Non-pigmented ciliary epithelial cell (primary cell): ENCODE measurements at places on chromosomes 6 and 20.

DNA sequence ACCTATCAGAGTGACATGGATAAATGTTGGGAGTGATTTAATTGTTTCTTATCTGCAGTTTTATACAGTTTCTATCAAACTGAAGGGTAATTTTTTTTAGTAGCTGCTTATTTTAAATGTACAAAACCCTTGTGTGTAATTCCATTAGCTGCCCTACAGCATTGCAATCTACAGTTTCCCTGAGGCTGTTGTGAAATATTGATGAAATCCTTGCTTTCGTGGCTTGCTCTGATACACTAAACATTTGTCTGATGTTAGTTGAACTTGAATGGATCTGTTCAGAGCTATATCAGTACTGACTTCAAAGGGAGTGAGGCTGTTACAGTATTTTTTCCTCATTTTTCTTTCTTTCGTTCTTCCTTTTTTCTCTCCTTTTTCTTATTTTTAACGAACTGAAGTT is 255.4 kb downstream of the TSHZ2 start:
- DNase-seq, result no peak

DNA sequence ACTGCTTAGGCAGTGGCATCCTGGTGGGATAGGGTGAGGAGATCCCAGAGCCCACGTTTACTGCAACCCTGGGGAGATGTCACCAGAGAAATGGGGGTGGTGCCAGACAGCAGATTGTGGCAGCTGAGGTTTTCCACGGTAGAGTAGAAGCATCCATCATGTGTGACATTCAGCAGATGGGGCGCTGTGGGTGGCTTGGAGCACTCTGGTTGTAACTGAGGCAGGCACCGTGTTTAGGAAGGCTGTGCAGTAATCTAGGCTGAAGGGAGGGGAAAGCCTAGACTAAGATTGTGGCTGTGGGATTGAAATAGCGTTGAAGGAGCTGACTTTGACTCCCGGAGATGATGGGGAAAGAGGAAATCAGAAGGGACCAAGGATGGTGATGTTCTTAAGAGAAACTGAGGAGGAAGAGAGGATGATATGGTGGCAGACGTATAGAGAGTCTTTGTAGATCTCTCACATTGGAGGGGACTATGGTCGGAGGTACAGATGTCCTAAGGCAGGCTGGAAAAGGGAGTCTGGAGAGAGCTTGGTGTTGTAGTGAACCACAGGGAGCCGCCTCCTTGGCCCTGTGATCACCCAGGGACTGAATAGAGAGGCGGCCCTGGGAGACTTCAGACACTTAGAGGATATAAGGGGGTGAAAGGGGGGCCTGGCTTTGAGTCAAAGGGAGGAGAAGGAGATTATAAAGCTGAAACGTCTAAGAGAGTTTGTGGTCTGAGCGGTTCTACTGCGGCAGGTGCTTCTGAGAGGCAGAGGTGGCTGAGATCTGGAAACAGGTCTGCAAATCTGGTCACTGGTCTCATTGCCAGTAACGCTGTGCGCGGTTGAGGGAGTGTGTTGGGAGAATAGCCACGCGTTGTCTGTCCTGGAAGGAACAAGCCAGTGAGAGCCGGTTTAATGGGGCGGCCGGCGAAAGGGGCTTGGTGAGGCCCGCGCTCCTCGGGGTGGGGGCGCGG is 792 bp upstream of the MICA start:
- no peak for DNase-seq

DNA sequence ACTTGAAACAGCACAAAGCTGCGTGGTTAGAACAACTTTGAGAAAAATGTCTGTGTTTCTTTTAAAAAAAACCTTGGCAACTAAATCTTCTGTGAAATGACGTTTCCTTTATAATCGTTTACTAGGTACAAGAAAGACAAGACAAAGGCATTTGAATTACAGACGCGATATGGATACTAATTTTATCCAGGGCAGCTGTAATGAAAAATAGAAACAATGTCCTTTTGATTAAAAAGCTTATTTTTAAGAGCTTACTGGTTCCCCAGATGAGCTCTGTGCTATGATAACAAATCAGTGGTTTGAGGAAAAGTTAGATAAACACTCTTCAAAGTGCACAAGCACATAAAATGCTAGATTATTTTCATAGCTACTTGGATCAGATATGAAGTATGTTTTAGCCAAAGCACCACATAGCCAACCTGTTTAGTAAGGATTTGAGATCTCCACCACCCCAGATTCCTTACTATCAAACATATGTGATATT is 1.6 kb upstream of the SYNCRIP start:
- DNase-seq, result no peak

- no peak for DNase-seq
These were observed 219.8 kb downstream of the ERMARD start for GRCh38 chr6:169971081-169971861.

GRCh38 chr20:61505508-61505907 is 253.4 kb downstream of the CDH4 start:
- no peak for DNase-seq

DNA sequence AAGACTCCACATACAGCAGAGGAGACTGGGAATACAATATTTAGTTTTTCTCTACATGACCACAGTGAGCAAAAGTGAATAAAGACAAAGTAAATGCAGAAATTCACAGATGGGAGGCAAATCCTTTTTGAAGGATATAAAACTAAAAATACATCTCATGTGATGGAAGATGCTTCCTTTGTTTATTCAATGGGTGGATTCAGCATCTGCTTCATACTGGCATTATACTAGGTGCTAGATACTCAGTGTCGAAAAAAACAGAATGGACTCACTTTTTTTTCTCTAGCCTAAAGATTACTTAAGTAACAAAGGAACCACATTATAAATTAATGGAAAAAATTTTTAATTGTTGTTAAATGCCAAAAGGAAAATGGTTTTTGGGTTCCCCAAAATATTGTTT is 216.2 kb downstream of the TRDN start:
- no peak for DNase-seq

GRCh38 chr20:52056203-52057062 is 135.1 kb downstream of the ZFP64 start:
- DNase-seq, result peak; percentile 74

DNA sequence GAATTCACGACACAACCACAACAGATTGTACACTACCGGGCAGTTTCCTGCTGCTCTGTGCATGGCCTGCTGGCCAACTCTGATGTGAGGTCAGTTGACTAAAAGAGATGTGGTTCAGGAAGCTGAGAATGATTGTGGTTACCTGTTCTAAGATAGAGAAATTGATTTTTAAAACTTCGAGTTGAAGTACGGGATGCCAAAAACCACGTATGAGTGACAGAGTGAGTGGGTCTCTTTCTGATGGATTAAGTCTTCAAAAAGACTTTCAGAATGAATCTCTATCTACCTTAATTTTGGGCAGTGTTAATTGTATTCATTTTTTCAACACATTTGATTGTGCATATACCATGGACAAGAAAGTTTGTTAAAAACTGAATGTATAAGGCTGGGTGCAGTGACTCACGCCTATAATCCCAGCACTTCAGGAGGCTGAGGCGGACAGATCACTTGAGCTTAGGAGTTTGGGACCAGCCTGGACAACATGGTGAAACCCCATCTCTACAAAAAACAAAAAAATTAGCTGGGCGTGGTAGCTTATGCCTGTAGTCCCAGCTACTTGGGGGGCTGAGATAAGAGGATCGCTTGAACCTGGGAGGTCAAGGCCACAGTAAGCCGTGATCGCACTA is 121.2 kb downstream of the SGK1 start:
- no peak for DNase-seq

DNA sequence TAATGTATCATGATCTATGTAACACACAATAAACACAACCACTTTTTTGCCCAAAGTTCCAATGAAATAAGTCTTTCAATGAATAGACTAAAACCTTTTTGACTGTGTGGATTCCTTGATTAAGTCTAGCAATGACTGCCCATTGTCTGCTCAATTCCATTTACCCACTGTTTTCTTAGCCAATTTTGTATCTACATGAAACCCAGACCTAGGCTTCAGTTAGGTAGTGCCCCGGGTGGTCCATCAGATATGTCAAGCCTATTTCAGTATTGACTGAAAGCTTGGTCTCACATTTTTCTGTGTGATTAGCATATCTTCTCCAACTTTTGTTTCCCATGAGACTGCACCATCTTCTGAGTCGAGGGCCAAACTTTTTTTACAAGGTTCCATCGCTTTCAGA is 615.0 kb downstream of the C6orf118 start:
- no peak for DNase-seq

- DNase-seq, result no peak
These were observed 24.1 kb downstream of the ZHX3 start for GRCh38 chr20:41293269-41294037.

GRCh38 chr6:88548891-88549505 is 382.9 kb upstream of the CNR1 start:
- no peak for DNase-seq

GRCh38 chr6:113004054-113004453 is 656.9 kb downstream of the RFPL4B start:
- no peak for DNase-seq

DNA sequence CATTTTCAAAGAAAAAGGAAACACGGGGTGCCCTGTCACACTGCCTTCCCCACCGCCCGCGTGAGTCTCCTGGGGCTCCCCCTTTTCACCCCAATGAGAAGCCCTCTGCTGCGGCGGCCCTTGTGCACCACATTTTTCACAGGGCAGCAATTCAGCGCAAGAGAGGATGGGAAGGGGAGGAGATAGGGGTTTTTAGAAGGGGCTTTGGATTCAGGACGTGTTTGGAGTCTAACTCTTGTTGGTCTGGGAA is 726 bp upstream of the ARFGEF3 start:
- no peak for DNase-seq

GRCh38 chr6:90066697-90067096 is 172.4 kb downstream of the GJA10 start:
- DNase-seq, result no peak

GRCh38 chr6:38495922-38496635 is 143.7 kb downstream of the BTBD9 start:
- no peak for DNase-seq

GRCh38 chr6:74071214-74071613 is 375.2 kb downstream of the CD109 start:
- DNase-seq, result no peak

DNA sequence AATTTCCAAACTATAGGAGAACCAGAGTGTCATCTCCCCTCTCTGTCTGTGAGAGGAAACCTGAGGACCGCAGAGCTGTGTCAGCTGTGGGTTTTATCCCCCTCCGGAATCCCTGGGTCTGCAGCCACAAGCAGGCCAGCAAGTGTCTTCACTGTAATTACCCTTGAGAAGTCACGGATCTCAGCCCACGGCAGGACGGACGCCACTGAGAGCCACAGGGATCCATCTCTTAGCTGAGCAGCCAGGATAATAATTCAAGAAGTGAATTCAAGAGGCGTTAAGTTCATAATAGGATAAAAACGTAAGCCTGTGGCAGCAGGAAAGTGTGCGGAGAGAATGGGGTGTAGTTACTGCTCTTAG is 37.0 kb downstream of the DLL1 start:
- DNase-seq, result no peak

DNA sequence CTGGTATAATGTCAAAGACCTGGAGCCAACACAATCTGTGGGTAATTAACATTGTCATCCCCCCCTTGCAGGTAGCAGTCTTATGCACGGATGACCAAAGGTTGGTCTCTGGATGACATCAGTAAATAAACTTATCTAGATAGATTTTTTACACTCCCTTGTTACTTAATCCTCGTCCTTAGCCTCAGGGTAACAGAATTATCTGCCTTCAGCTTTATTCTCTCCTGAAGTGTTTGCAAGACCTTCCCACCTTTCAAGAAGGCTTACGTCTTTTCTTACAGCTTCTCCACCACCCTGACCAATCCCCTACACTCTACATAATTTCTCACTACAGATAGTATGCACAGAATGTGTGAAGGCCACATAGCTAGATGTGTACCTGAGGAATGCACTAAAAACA is 434.8 kb upstream of the HTR1E start:
- DNase-seq, result no peak

- DNase-seq, result no peak
These were observed 33.1 kb downstream of the HBS1L start for GRCh38 chr6:135021310-135022049.

GRCh38 chr20:45489083-45489531 is 19.6 kb downstream of the WFDC2 start:
- DNase-seq, result no peak
